ENCODE measurements at places on chromosomes 12 and 14.

GRCh38 chr14:61408498-61408897 is 87.1 kb downstream of the PRKCH start:
- DNase-seq, result no peak

- DNase-seq, result no peak
These were observed 30.5 kb upstream of the C12orf71 start for GRCh38 chr12:27112871-27113270.

- DNase-seq, result no peak
These were observed 35.2 kb upstream of the FAM181A start for GRCh38 chr14:93891756-93892504.

DNA sequence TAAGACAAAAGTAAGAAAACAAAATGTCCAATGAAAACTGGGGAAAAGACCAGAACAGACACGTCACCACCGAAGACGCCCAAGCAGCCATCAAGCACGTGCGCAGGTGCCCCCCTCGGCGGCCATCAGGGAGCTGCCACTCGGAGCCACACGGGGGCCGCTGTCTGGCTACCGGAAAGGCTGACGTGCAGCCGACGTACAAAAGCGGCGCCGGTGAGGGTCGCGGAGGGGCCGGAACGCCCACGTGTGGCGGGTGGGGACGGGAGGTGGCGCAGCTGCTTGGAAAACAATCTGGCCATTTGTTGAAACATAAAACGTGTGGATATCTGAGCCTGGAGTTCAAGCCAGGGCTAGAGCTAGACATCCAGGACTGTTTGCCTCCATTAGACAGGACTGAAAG is 60.7 kb downstream of the GALNT9 start:
- no peak for DNase-seq

- DNase-seq, result no peak
These were observed 55.8 kb upstream of the OR6J1 start for GRCh38 chr14:22699801-22700564.

DNA sequence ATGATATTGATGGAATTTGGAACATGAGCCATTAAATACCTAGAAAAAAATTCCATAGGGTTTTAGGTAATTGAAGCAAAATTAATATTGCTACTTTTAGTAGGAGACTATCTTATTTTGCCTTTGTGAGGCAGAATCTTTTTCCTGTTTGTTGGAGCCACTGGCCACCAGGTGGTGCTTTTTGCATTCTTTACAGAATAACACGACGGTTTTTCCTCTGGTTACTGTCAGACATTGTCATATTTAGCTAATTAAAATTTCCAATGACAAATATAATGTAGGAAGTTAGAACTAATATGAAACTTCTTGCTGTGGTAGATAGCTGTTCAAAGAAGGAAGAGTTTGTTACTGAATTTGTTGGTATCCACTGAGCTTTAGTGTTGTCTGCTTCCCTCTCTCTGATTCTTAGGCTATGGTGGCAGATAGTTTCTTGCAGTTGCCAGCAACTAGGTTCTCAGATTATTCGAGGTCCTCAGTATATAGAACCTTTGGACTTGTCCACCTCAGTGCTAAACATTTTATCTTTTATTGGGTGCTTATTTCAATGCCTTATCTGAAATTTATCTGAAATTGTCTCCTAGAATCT is 25.7 kb downstream of the RAB21 start:
- DNase-seq, result peak; percentile 3

- no peak for DNase-seq
These were observed 910 bp upstream of the TM7SF3 start for GRCh38 chr12:27014859-27015729.
